Urinary bladder (tissue), 4 donors: ENCODE measurements at places on chromosomes 5 and 9. TPM values are rescaled to one million over a fixed set of nuclear protein-coding genes. Genes with fewer than 3 reads are reported as not detected.

DNA sequence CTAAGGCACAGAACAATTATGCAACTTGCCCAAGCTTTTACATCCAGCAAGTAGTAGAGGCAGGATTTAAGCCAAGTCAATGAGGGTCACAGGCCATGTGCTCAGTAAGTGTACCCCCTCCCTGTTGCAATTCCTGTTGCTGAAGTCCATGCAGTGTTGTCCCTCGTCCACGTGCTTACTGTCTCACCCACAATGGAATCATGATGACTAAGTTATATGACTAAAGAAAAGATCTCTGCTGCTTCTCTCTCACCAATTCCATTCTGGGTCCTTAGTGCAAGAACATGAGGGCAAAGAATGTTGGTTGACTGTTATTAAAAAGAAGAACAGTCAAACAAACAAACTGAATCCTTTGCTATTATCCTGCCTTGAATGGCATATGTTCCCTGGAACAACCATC lies 233.6 kb upstream of the SLC24A2 start:
- no peak for DNase-seq

The KLHL3 gene
- 3.1 TPM for polyA plus RNA-seq

The ARHGEF28 gene
- 2.3 TPM for polyA plus RNA-seq

DNA sequence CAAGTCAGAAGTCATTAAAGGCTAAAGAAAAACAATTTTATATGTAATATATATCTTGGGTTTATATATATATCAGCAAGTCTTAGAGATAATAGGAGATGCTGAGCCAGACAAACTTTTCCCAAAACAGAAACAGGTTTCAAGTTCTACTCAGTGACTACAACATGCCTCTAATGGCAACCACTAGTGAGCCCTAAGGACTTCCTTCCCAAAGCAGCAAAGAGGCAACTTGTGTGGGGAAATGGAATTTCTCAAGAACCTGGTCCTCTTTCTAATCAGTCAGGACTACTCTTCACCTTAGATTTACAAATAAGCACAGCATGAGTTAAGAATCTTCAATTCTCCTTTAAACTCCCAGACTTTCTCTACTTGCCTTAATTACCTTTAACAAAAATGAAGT lies 17.6 kb downstream of the RNF38 start:
- DNase-seq = no peak

DNA sequence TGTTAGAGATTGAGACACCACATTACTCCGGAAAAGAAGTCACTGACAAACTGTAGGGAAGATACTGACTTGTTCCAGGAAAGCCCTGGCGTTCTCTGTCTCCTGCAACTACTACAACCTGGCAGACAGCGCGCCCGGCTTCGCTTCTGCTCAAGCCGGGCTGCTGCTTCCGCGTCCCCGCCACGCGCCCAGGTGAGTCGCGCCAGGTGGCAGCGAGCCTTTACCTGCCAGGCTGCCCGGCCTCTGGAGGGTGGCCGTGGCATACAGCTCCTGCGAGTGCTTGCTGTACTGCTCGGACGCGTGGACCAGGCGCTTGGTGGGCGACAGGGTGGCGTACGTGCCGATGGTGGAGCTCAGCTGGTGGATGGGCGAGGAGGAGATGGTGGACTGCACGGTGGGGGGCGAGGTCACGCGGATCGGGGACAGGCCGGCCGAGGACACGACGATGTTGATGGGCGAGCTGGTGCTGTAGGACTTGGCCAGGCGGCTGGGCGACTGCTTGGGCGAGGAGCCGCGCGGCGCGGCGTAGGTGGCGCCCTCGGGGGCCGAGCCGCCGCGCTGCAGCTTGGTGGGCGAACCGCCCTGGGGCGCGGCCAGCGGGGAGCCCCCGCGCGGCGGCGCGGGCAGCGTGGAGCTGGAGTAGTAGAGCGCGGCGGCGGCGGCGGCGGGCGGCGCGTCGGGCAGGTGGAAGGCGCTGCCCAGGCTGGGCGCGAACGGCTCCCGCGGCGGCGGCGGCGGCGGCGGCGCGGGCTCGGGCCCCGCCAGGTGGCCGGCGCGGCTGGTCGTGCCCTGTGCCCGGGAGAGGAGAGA lies 519.6 kb downstream of the CTNND2 start:
- no peak for DNase-seq

- DNase-seq = no peak
These were observed 5.5 kb downstream of the GDF9 start for GRCh38 chr5:132860742-132861141.

- DNase-seq = no peak
These were observed 9.8 kb downstream of the PTPN3 start for GRCh38 chr9:109488351-109488750.

The SOHLH1 gene
- not detected for polyA plus RNA-seq

The ACSL6 gene
- 0.42 TPM for polyA plus RNA-seq

DNA sequence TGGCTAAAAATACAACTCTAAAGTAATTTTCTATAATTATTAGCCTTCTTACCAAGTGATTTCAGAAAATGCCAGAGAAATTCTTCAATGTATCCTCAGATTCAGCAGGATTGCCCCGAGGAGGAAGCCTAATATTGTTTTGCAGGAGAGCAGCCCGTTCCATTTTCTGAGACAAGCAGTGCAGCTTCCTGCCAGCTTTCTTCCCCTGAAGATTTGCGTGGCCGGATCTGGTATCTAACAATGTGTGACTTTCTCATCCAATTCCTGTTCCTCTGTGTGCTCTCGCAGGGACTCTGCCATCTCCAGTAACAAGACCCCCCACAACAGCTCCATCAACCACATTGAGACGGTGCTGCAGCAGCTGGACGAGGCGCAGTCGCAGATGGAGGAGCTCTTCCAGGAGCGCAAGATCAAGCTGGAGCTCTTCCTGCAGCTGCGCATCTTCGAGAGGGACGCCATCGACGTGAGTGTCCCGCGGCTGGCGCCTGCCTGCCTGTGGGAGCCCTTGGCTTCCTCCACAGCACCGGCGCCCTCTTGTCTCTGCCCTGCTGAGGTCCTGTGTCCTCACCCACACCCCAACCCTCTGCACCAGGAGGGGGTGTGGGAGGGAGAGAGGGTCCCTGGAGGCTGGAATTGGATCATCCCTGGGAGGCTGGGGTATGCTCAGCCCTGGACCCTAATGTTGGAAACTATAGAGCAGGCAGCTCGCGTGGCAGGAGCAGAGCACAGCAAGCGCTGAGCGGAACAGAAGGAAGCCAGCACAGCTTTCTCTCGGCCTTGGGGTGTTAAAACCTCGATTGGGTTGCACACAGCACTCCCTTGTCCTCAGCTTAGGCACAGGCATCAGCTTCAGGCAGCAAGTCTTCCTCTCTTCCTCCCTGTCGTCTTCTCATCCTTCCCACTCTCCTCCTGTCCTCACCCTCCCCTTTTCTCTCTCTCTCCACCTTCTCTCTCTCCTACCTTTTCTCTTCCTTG lies 216.2 kb downstream of the TRIO start:
- DNase-seq = no peak

DNA sequence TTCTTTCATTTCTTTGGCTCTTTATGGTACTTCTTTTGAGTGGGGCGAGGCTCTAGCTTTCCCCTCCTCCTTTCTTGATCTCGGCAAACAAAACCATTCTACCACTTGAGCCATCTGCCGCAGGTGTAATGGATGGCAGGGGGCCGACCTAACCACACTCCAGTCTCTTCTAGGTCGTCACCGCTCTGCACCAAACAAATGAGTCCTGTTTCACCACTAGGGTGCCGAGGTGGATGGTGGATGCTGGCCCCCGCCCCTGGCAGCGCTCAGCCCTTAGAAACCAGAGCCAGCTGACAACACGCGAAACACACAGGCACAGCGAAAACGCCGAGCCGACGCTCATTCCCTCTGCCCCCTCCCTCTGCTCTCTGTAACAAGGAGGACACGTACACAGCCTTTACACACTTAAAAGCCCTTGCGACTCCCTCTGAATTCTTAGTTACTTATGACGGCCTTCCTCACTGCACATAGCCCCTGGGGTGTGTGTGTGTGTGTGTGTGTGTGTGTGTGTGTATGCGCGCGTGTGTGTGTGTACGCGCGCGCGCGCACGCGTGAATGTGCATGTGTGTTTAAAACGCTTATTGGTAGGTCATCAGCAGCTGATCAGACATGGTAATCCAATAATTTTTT lies 199.4 kb downstream of the MEF2C start:
- DNase-seq = no peak

The SLC23A1 gene
- polyA plus RNA-seq = not detected

The KIF20A gene
- polyA plus RNA-seq = 0.43 TPM

- DNase-seq = no peak
These were observed 40.5 kb upstream of the CCDC112 start for GRCh38 chr5:115336964-115337363.

DNA sequence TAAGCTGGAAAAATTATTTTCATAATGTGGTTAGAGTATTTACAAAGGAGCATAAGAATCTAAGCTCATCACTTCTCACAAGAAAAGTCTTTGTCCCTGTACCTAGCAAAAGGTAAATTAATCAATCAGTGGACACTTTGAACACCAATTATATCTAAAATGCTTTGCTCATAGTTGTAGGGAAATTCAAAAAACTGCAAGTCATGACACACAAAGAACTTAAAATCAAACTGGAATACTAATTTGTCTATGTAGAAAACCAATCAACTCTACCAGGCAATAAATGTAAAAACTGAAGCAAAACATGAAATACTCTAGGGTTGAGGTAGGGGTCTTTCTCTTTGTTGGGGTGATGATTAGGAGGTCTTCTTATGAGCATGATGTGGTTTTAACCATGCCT lies 135.5 kb downstream of the PRKACG start:
- no peak for DNase-seq

The PHF24 gene
- polyA plus RNA-seq = 0.18 TPM

GRCh38 chr9:80866121-80866520 lies 823.2 kb downstream of the TLE1 start:
- DNase-seq = no peak

The YIPF5 gene
- 24.2 TPM for polyA plus RNA-seq

DNA sequence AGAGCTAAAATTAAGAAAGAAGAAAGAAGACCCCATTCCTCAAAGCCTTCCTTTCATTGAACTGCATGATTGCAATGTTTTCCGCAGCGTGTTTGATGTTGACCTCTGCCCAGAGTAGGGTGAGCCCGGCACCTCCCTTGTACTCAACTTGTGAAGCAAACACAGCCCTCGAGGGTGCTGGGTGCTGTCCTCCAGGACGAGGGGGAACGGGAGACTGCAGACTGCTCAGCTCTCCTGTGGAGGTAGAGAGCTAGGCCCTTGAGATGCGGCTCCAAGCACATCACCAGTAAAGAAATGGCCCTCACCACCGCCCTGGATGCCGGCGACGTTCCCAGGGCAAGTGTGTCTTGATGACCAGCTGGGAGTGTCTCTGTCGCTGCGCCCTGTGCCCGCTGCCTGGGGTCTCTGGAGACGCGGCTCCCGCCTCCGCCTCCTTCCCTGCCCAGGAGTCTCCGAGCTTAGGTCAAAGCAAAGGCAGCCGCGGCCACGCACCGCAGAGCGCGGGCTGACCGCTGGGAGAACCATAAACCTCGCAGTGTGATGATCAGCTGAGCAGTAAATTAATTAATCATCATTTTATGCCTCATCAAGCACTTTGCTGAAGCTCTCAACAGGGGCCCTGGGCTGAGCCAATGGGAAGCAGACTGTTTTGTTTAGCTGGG lies 108.7 kb downstream of the IRX2 start:
- DNase-seq = no peak

The JAK2 gene
- 13.7 TPM for polyA plus RNA-seq

DNA sequence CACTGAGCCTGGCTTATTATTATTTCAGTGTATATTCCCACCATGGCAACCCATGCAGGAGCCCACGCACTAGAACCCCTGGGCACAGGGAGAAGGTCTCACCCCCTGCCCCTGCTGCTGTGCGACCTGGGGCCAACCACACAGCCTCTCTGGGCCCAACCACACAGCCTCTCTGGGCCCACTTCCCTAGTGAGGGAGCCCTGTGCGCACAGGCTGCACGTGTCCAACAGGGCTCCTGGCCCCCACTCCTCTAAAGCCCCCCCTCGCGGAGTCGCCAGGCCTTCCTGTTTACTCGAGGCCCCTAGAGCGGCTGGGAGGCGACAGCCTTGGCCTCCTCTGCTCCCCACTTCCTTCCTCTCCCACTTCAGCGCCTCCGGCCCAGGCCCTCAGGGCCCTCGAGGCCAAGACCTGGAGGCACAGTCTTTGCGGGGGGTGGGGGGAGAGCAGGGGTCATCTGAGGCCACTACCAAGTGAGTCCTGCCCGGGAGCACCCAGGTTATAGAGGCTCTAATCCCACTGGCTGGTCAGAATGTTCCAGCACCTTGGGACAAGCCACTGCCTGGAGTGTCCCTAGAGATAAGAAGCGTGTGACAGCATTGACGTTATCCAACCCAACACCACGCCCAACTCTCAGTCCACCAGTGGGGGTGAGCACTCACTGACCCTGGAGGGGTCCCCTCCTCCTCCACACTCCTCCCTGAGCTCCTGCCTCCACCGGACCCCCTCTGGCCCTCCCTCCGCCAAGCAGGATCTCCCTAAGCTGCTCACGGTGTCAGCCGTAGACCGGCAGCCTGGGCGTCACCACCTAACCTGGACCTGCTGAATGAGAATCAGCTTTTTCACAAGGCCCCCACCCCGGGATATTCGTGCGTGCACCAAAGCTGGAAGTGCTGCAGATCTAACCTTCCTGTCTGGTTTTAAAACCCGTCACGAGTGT lies 7.9 kb upstream of the ENG start:
- DNase-seq = no peak

DNA sequence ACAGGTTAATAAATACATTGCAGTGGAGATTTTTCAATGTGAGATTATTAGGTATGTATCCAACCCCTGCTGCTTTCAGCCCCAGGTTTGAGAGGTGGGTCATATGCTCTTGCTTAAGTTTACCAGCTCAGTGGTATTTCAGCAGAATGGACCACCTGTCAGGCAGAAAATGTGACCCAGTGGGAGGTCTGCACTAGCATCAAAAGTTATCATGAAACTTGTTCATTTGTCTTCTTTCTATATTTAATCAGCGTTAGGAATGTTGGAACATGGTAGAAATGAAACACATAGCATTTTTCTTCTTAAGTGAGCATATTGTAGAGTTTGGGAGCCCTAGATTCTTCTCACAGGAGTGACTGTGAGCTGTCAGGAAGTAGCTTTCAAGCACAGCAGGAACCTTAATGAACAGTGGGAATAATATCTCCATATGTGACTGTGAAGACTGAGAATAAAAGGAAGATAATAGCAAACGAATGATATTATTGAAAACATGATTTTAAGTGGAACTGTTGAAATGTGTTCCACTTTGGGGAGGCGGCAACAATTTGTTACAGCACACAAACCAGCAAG lies 596.9 kb upstream of the CDH6 start:
- DNase-seq = no peak
